ENCODE measurements at places on chromosomes 5 and 9.

DNA sequence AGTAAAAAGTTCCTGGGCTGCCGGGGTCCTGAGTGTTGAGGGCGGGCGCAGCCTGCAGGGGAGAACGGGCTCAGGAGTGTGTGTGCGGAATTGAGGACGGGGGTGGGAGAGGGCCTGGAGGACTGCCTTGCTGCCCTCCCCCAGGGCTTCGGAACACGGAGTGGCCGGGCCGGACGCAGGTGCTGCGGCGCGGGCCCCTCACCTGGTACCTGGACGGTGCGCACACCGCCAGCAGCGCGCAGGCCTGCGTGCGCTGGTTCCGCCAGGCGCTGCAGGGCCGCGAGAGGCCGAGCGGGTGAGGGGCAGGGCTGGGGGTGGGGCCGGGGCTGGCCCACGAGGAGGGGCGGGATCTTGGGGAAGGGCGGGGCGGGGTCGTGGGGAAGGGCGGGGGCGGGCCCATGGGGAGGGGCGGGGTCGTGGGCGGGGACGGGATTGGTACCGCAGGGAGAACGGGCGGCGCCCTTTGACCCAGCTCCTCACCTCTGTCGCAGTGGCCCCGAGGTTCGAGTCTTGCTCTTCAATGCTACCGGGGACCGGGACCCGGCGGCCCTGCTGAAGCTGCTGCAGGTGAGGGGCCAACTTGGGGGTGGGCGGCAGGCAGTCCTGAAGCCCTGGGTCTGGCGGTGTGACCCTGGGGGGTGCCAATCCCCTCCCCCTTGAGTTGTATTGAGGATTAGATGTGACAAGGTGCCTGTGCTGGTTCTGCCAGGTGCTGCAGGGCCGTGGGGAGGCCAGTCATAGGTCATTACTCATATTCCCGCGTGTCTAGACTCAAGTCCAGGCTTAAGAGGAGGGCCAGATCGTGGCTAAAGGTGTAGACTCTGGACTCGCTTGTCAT is 7.1 kb downstream of the FPGS start:
- DNase-seq = no peak

DNA sequence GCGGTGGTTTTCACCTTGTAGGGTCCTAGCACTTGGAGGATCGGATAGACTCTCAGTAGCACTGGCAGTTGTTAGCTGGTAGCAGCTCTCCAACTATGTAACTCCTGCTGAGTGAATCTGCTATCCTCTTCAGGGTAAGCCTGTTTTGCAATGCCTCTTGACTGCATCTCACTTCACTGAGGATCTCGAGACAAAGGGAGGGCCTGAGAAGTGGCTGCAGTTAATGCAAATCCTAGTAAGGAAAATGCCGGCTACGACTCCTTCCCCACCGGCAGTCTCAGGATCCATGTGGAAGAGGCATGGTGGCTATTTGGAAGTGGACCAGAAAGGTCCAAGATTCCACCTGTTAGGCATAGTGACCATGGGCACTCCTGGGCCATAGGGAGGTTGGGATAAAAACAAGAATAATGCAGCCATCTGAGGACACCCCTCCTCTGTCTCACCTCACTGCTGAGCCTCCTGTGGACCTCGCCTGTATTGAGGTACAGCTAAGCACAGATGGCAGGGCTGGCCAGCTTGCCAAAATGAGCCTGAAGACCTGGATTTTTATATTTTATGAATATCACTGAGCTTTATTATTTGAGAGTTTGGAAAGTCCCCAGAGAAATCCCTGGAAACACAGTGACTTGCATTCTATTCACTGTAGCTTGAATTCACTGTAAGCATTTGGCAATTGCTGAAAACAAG is 146.0 kb downstream of the LIFR start:
- DNase-seq = no peak

GRCh38 chr9:33695299-33695698 is 100.1 kb upstream of the PRSS3 start:
- no peak for DNase-seq

DNA sequence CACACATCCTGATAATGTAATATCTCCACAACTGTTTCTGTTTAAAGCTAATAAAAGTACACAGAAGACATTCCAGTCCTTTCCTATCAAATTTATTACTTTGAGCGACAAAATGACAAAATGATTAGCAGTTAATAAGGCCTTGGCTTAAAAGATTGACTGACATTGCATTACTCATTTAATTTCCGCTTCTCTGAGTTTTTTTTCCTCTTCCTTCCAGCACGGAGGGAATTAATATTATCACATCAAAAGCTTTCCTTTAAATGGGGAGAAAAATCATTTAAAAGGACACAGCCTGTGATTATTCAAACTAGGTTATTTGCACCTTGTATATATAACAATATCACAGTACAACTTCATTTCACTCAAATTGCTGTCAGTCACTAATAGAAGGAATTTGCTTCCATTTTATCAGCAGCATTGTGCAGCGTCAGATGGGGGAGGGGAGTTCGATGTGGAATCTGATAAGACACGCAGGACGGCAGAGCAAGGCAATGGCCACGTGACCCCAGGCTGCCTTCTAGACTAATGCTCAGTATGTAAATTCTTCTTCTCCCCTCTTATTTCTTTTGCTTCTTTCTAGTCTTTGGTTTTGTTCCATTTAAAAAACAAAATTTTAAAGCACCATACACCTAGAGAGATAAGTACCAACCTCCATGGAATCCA is 400.5 kb downstream of the IRX1 start:
- no peak for DNase-seq

DNA sequence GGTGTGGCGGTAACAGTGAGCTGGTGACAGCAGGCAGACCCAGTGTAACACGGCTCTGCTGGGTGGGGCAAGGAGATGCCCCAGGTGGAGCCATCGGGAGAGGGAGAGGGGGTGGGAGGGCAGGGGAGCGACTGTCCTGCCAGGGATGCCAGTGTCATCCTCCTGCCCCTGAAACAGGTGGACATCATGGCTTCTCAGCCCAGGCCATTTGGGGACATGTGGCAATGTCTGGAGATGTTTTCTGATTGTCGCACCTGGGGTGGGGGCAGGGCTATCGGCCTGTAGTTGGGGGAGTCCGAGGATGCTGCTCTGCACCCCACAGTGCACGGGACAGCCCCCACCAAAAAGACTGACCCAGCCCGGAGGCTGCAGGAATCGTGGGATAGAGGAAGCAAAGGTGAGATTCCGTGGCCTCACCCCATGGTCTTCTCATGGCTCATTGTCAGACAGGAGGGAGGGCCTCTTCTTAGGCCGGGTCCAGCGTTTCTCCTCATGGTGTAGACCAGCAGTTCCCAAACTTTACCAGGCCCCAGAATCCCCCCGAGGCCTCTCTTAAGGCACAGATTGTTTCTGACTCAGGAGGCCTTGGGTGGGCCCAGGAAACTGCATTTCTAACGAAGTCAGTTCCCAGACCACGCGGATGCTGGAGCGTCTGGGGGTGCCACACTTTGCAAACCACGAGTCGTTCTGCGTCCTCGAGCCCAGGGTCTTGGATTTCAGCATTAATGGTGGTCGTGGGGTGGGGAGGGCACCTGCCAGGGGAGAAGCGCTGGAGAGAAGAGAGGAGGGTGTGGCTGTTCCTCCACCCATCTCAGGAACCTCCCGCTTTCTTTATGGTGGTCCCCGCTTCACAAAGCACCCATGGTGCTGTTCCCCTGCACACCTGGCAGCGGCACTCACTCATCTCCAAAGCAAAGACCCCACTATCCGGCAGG is 11.0 kb downstream of the COL5A1 start:
- no peak for DNase-seq

- no peak for DNase-seq
These were observed 1061.0 kb downstream of the NR2F1-AS1 start for GRCh38 chr5:92519811-92520632.
